ENCODE measurements at places on chromosomes 11 and 22. TPM values are rescaled to one million over a fixed set of nuclear protein-coding genes. Genes with fewer than 3 reads are reported as not detected.

ANGPTL5 gene
- total RNA-seq = not detected

GLB1L3 gene
- not detected for total RNA-seq

TMA7B gene
- total RNA-seq = not detected

IGSF22 gene
- total RNA-seq = not detected

BARX2 gene
- not detected for total RNA-seq

TYR gene
- not detected for total RNA-seq

DNA sequence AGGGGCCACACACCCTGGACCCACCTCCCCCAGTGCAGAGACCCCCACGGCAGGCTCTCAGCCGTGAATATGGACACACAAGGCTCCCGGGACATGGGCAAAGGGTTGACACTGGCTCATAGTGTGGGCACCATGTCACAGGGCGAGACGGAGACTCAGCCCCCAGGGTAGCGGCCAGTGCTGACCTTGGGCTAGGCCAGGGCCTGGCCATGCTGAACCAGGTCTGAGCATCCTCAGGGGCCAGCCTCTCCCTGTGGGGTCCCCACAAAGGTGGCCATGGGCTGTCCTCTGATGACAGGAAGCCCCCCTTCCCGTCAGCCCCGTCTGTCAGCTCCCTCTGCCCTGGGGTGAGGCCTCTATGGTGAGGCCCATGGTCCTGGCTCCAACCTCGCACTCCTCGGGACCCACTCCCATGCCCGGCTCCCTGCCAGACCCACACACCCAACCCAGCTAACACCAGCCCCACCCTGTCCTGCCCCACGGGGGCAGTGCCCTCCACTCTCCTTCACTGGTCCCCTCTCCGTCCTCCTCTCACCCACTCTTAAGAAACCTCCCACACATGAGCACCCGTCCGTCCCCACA is 19.0 kb upstream of the PRODH start:
- DNase-seq = no peak

- DNase-seq = no peak
Measured at GRCh38 chr11:117595440-117595839, 201.6 kb downstream of the DSCAML1 start.

- no peak for DNase-seq
Measured at GRCh38 chr11:44174842-44175241, 79.4 kb downstream of the EXT2 start.

GRCh38 chr22:37498289-37498909 is 12.2 kb upstream of the MFNG start:
- DNase-seq = no peak

- DNase-seq = no peak
Measured at GRCh38 chr11:82536706-82537105, 197.0 kb downstream of the FAM181B start.

DNA sequence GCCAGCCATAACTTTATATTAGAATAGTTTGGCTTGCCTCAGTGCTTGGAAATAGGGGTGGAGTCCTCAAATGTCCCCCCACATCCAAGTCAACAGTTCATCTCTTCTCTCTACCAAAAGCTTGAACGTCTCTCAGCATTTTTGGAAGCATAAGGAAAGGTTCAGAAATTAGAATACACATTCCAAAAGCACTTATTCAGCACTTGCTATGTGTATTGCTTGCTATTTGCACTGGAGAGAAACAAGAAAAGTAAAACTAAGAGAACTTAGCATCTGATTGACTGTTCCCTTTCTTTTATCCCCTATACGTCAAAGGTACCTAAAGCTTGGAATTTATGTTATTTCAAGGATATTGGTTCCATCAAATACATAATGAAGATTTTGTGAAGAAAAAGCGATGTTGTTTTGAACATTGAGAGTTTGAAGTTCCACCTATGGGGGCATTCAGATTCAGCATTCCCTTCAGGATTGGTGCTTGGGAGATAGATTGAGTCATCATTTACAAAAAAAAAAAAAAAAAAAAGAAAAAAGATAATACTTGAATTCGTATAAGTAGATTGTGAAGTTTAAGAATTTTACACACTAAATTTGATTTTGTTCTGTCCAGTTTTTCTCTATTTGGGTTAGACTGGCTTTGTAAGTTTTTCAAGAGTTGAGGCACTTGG is 1.3 kb downstream of the TBRG1 start:
- DNase-seq = no peak

GRCh38 chr11:72534371-72535193 is 100.3 kb upstream of the CLPB start:
- DNase-seq = no peak

GRCh38 chr11:21543901-21544300 is 649.0 kb upstream of the ANO5 start:
- no peak for DNase-seq

GRCh38 chr22:49390954-49391353 is 436.7 kb downstream of the BRD1 start:
- DNase-seq = no peak

DNA sequence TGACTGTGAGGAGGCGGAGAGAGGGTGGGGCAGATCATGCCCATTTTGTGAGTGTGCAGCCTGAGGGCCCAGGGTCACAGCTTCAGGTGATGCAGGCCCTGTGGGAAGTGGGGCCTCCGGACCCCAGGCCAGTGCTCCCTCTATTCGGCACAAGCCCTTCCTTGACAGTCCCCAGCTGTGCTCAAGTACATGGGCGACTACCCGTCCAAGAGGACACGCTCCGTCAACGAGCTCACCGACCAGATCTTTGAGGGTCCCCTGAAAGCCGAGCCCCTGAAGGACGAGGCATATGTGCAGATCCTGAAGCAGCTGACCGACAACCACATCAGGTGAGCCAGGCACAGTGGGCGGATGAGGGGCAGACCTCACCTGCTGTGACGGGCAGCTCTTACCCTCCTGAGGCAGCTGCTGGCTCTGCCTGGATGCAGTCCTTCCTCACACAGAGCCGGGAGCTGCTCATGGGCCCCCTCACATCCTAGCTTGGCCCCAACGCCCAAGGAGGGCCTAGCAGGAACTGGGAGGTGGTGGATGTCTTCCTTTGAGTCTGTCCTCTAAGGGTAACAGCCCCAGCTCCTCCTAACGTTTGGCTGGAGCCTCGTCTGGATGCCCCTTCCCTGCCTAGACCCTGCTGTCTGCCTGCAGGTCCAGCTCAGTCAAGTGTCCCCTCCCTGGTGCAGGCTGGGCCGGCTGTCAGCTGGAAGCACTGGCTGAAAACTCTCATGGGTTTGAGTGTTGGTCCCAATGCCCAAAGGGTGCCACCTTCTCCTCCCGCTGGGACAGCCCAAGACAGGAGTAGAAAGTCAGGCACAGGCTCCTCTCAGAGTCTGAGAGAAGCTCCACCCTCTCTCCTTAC is 76.1 kb downstream of the MYO7A start:
- no peak for DNase-seq

- DNase-seq = no peak
Measured at GRCh38 chr11:37456746-37457145, 858.7 kb upstream of the RAG2 start.

DNA sequence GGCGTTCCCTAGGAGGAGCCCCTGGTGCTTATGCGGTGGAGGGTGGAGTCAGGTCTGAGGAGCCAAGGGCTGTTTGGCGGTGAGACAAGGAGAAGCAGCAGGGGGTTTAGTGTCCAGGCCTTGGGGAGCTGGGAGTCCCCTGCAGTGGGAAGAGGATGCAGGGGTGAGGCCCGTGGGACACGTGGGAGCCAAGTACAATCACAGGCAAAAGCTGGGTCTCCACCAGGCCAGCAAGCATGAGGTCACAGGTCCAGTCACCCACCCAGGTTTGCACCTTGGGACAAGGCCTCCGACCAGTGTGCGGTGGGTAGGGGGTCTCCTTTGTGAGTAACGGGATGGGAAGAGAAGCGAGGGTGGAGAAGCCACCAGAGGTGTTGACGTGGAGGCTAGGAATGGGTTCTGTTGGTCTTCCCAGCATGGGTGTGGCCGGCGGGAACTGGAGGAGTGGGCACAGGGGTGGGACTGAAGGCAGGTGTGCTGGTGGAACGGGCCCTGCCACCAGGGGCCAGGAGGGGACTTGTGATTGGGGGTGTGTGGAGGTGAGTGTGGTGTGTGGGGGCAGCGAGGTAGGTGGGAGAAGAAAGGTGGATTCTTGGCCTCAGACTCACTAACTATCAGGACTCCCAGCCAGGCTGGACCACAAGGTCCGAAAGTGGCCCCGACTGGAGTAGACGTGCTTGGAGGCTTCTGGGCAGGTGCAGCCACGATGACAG is 953.6 kb downstream of the TBC1D22A start:
- no peak for DNase-seq

GRCh38 chr11:12174477-12175143 is 64.2 kb downstream of the MICAL2 start:
- DNase-seq = no peak

DNA sequence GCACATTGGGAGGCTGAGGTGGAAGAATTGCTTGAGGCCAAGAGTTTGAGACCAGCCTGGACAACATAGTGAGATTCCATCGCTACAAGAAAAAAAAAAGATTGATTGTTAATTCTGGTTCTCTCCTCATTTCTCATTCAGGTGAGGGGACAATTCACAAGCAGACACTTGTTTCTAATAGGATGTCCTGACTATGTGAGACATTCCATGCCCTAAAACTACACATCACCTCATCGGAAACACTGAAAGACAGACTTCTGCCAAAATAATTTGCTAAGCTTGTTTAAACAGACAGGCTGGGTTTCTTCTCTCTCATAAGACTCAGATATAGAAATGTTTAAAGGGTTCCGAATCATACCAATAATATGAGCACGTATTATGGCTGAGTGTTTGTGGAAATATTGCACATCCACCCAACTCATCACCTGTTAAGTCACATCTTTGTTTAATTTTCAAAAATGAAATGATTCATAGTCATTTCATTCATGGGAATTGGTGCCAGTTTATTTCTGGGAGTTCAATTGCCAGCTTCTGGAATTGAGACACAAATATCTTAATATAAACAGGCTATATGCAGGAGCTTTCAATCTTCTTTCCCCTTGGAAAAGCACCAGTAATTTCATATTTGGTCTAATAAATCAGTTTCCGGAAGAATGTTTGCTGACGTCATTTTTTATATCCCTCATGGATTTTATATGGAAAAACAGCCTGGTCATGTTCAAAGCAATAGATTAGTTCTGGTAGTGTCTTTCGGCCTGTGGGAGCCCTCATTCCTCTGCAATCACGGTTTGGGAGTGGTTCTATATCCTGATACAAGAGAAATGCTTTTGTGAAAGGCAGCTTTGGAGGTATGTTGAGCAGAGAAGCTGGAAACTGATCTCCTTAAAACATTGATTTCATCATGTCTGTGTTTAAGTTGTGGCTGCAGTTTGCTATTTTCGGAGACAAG is 87.0 kb downstream of the BDNF start:
- no peak for DNase-seq

GRCh38 chr11:10322830-10323792 is 18.2 kb downstream of the ADM start:
- no peak for DNase-seq

DNA sequence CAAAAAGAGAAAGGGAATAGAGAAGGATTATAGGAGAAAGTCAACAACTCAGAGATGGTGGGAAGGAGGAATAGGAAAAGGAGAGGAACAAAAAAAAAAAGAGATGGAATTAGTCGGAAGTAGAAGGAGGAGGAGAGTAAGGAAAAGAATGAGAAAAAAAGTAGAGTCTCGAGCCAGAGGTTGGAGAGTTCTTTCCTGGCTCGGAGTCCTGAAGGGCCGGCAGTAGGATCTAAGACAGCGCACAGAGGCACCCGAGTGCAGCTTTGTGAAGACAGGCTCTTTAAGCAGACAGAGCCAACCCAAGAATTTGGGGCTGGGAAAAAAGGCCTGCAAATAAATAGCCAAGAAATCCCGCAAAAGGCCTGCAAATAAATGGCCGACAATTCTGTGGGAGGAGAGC is 170.4 kb upstream of the CCDC90B start:
- no peak for DNase-seq
